ENCODE measurements at places on chromosomes 7 and 10.

GRCh38 chr10:84114088-84114667, 25.1 kb upstream of the GHITM start:
- no peak overlapping the region for H3K4me3 ChIP-seq
- H3K27ac ChIP-seq: no peak overlapping the region
- DNase-seq: no peak
- no peaks in the 10 kb centered on the region for H3K27me3 ChIP-seq
- H3K4me1 ChIP-seq: no peaks in the 10 kb centered on the region

GRCh38 chr7:42407021-42407710, 170.2 kb upstream of the GLI3 start:
- no peak overlapping the region for H3K27ac ChIP-seq
- no peak for DNase-seq
- no peaks in the 10 kb centered on the region for H3K4me1 ChIP-seq
- no peaks in the 10 kb centered on the region for H3K36me3 ChIP-seq
- no peaks in the 10 kb centered on the region for H3K27me3 ChIP-seq
- H3K4me3 ChIP-seq: no peak overlapping the region

DNA sequence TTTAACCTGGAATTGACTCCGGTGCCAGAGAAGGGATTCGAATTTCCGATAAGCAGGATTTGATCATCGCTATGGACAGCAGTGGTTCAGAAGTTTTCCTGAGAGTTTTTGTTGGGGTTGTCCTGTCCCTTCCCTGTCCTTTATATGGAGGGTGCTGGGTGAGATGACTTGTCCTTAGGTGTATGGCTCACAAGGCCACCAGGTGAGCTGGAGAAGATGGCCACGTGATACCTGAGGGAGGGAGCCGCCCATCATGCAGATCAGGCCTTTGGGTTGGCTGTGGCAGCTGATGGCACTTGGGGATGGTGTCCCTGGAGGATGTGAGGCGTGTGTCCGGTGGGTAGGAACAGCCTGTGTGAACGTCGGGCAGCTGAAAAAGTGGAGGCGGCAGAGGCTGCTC, 187.7 kb downstream of the PTPN20 start:
- H3K27me3 ChIP-seq: no peaks in the 10 kb centered on the region
- DNase-seq: no peak
- no peak overlapping the region for H3K4me3 ChIP-seq
- no peaks in the 10 kb centered on the region for H3K4me1 ChIP-seq

GRCh38 chr10:61299156-61299555, 154.0 kb downstream of the TMEM26 start:
- H3K27ac ChIP-seq: no peak overlapping the region
- no peak overlapping the region for H3K4me3 ChIP-seq

DNA sequence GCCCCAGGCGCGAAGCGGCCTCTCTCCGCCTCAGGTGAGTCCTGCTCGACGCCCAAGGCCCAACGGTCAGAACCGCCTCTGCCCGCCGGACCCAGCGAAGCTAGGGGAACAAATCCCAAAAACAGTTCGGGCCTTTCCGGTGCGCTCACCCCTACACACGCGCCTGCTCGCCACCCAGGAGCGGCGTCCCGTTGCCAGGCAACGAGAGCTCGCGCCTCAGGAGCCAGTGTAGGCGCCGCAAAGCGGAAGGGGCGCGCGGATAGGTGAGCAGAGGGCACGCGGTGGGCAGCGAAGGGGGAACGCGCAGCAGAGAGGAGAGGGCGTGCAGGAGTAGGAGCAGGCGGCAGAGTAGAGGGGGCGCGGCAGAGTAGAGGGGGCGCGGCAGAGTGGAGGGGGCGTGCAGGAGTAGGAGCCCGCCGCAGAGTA, at the start of the genes DYDC1 and DYDC2:
DYDC1 (minus strand) TSS at position 193 of the 426 bp plus-strand sequence. CDS start 4,154 bp downstream, outside the sequence.
DYDC2 (plus strand) TSS at position 219 of the 426 bp plus-strand sequence. CDS start 5,663 bp downstream, outside the sequence.
- peaks cover 17% of the 10 kb centered on the region for H3K27me3 ChIP-seq
- H3K27ac ChIP-seq: no peak within 1 kb of the TSS
- H3K4me1 ChIP-seq: peaks cover 16% of the 10 kb centered on the region

All from left lung (tissue), 14 donors.